ENCODE measurements at places on chromosomes 11 and 22.
A peak's percentile ranks its signal among the peaks of the same experiment; 100 is the strongest.

DNA sequence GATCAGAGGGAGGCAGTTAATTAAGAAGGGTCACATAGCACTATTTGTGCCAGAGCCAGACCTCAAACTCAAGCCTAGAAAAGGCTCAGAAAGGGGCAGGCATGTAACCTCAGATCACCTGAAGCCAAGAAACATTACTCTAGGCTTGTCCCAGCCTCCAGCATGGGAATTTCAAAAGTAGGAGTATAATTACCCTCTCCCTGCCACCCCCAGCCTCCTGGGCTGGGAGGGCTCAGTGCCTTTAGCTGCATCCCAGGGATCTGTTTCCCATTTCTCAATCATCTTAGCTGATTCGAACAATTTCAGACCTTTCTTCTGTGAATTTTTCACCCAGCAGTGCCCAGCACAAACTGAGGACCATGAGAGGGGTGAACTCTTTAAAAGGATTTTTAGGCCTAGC is 33.1 kb upstream of the LRRC10B start:
- no peak for DNase-seq

- DNase-seq: no peak
Measured at GRCh38 chr11:126254819-126255218, 13.9 kb downstream of the SRPRA start.

DNA sequence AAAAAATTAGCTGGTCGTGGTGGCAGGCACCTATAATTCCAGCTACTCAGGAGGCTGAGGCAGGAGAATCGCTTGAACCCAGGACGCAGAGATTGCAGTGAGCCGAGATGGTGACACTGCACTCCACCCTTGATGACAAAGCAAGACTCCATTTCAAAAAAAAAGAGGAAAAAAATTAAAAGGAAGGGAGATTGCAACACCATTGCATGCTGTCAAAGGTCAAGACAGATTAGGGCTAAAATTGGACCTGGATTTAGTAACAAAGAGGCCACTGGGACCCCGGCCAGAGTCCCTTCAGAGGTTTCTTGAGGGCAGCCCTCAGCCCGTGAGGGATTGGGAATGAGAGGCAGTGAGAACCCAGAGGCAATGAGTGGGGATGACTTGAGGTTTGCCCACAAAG is 8.2 kb upstream of the MAFF start:
- peak; percentile 42 for DNase-seq

GRCh38 chr11:85088286-85088685 is 538.9 kb downstream of the DLG2 start:
- no peak for DNase-seq

- peak; percentile 43 for DNase-seq
Measured at GRCh38 chr11:46381048-46381818, at the start of gene MDK. Gene MDK, plus strand, starts transcription at chr11:46381669. Its CDS starts 389 bp downstream, at chr11:46382058.

DNA sequence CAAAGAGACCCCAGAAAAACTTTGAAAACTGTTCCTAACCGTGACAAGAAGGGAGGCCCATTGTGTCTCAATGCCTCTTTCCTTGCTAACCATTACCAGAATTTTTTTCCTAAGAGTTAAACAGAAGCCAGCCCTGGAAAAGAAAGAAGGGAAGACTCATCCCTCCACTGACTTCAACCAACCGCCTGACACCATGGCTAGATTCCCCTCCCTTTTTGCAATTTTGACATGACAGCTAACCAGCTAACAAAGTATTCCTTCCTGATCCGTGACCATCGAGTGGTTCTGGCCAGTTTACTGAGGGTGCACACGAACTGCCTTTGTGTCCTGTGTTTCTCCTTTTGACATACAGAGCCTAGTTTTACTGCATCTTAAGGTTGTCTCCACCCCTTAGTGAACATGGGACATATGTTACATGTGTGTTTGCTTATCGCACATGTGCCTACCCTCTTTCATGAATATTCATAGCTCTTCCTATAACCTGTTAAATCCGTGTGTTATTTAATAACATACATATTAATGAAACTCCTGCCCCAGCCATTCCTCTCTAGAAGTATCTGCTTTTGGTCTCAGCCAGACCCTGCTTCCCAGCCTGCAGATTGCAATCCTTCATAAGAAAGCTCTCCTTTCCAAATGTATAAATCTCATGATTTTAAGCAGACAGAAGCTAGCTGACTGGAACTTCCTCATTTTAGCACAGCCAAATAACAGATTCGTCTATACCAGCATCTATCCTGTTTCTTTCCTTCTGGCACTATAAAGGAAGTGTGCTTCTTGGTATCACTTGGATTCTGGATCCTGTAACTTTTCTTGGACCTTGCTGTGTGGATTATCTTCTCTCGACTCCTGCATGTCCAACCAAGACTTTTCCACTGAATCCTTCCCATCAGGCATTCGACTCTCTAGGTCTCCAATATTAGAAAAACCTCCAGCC is 37.8 kb downstream of the RASSF10 start:
- peak; percentile 26 for DNase-seq

DNA sequence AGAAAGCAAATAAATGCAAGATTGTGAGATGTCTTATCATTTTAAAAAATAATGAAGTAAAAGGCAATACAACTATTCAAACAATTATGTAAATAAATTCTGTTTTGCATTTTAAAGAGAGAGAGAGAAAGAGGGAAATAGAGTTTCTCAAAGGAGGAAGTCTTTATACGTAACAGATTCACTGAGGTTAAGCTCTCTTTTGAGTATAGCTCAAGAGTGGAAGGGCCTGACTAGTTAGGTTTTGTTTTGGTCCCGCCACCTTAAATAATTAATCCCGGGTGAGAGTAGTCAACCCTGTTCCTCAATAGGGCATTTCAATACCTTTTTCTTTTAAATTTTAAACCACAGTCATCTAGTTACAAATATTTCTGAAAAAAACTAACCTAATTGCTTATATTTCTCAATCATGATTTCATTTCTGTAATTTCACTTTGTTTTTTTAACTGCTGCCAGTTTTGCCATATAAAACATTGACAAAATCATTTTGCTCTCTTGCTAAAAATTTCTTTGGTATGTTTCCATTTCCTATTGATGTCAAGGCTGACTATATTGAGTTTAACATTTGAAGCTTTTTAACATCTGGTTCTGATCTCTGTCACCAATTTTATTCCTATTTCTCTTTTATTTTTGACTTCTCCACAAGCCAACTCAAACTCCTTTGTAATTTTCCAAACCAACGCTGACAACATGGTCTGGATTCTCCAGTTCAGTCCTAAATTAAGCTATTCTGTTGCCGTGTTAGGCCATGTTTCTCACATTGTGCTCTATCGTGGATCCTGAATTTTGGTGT is 10.3 kb downstream of the OR10D3 start:
- peak; percentile 30 for DNase-seq

DNA sequence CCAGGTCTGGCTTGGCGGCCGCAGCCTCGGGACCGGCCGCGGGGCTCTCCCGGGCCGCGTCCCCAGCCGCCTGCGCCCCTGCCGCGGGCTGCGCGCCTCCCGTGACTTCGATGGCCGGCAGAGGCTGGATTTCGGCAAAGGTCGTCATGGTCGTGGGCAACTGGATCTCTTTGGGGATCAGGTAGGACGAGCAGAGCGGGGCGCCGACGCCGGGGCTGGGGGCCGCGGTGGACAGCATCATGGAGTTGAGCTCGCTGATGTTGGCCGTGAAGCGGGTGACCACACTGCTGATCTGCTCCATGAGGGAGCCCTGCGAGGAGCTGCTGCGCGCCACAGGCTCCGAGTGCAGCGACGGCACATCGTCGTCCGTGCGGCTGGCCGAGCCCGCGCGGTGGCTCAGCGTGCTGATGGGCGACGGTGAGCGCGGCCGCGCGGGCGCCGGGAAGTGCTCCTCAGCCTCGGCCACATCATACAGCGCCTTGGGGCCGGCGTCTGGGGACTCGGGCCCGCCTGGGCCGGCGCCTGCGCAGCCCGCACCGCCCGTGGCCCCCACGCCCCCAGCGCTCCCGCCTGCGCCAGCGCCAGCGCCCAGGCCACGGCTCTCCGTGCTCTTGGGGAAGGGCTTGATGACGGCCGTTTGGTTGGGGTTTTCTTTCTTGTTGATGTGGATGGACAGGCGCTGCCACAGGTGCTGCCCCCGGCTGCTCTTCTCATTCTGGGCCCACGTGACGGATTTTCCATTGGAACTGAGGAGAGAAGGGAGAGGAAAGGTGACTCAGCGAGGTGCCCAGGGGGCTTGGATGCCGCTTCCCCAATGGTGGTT is 171.4 kb upstream of the CTSC start:
- peak; percentile 57 for DNase-seq

GRCh38 chr11:71170624-71171423 is 81.6 kb downstream of the SHANK2 start:
- DNase-seq: no peak

DNA sequence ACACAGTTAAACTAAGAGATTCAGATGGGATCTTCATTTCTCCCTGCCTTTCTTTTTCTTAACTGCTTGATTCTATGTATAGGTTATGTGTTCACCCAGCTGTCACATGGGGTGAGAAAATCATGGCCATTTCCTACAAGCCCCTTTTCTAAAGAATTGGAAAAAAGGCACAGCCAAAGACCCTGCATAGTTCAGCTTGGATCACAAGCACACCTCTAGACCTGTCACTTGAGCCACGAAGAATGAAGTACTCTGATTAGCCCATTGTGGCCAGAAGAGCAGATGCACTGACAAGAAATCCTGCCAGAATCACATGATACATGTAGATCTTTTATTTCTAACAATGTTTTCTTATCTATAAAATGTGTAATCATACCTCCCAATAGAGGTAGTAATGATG is 69.7 kb downstream of the RAB38 start:
- DNase-seq: no peak

GRCh38 chr11:23769214-23769613 is 727.6 kb upstream of the LUZP2 start:
- no peak for DNase-seq

DNA sequence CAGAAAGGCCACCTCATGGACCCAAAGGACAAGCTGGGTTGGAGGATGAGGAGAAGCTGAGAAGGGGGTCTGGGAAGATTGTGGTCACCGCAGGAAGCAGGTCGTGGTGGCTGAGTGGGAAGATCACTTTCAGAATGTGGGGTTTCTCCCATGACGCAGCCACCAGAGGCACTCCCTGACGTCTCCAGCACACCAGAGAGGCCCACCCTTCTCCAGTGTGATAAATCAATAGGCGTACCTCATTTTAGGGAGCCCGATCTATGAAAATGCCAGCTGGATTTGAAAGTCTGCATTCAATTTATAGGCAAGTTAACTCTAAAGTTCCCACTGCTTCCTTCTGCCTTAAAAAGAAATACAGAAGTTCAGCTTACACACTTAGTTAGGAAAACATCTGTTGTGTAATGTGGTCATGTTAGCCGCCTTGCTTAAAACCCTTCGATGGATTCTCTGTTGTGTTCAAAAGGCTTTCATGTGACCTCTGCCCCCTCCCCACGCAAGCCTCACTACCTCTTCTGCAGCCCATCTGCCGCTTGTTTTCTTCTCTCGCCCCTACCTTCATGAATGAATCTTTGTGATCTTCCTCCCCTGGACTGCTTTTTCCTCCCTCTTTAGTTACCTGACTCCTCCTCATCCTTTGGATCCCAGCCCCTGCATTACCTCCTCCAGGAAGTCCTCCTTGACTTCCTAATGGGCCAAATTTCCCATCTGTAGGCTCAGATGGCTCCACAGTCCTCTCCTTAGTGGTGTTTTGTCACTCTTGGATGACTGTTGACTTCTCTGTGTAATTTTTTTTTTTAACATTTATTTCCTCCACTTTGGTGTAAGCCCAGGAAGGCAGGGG is 10.7 kb downstream of the TSPAN18 start:
- peak; percentile 33 for DNase-seq

DNA sequence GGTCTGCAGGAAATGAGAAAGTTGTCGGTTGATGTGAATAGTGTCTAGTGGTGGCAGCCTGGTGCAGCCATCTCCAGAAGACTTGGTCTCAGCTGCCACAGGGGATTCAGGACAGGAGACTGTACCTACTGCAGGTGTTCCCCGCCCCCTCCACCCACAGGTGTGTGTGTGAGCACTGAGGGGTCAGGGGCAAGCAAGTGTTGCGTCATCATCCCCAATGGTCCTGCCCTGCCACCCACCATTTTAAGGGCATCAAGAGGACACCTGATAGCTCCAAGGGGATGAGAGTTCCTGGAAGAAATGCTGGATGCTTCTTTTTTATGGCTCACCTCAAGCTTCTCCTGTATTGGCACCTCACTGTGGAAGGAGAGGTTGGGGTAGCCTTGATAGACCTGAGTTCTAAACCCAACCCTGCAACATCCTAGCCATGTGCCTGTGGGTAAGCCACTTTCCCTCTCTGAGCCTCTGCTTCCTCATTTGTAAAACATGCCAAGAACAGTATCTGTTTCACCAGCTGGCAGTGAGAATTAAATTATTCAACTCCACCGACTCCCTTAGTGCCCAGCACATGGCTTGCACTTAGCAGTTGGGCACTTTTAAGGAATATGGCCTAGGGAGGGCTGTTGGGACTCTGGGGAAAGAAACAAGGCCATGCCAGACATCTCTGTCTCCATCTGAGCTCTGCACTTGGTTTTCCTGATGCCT is 6.1 kb downstream of the C11orf91 start:
- peak; percentile 49 for DNase-seq

DNA sequence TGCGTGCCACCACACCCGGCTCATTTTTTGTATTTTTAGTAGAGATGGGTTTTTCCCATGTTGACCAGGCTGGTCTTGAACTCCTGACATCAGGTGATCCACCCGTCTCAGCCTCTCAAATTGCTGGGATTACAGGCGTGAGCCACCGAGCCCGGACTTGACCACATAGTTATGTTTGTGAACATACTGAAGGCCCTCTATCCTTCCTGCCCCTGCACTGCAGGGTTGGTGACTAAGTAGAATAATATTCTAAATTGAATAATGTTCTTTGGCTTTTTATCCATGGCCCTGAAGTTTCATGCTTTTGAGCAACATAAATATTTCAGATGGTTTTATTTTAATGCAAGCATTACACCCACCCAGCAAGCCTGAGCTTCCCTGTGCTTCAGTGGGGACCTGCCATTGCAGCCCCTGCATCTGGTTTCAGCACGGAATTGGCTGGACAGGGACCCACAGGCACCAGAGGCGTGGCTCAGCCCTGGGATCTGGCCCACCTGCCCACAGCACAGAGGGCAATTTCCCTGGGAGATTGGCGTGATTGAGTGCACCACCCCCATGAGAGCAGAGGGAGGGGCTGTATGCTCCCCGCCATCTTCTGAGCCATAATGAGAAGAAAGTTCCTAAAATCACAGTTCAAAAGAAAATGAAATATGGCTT is 460.5 kb downstream of the BRD1 start:
- DNase-seq: no peak

- no peak for DNase-seq
Measured at GRCh38 chr11:91698845-91699244, 525.8 kb upstream of the FAT3 start.

DNA sequence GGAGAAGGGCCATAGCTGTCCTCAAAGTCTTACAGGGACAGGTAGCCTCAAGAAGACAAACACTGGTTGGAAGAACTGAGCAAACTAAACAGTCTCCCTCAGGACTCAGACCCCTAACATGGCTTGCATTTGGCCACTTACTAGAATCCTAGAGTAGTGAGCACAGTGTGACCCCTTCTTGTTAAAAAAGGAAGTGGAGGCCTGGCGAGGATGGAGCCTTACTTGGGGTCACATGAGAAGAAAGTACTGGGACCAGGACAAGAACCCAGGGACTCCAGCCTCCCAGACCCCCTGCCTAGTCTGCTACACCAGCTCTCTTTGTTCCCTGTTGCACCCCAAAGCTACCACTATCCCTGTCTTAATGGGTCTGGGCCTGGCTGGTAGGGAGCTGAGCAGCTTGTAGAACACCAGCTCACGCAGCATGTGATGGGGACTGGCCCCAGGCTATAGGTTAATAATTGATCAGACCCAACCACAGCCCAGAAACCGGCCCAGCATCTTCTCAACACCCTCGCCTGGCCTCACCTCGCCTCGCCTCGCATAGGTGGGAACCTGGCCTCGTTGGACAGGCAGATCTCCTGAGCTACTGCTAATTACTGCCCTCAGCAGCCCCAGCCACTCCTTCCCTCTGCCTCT is 17.6 kb downstream of the DGAT2 start:
- DNase-seq: no peak

GRCh38 chr11:96314326-96315020 is 28.5 kb downstream of the MAML2 start:
- DNase-seq: no peak
